NCI-H1048 (cell line): ENCODE measurements at places on chromosomes 6 and 20.

DNA sequence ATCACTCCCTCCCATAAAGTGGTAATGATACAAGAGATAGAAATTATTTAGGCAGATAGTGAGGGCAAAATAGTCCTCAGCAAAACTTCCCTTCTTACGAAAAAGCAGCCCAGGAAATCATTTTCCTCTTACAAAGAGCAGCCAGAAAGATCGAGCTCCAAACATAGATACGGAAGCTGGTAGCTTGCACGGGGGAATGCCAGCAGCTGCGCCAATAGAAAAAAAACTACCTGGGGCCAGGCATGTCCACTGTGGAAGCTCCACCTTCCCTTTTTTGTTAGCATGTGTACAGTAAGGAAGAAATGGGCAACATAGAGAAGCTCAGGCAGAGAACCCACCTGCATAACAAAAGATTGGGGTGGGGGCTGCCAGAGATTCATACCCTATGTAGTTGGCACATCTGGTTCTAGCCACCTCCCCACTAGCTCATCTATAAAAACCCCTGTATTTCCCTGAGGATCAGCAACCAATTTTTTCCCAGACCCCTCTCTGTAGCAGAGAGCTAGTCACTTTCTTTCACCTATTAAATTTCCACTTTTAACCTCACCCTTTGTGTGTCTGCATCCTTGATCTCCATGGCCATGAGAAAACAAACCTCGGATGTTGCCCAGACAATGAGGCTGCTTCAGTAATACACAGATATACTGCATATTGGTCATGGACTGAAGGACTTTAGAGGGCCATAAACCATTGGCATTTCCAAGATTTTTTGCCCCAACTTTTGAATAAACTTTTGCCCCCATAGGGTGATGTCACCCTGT lies 52.1 kb downstream of the SOD2 start:
- DNase-seq = no peak

- DNase-seq = peak; percentile 93
Observed at GRCh38 chr6:26031595-26032339, 55.5 kb upstream of the HFE start.

- DNase-seq = no peak
Observed at GRCh38 chr6:122363769-122364483, 35.5 kb upstream of the HSF2 start.

DNA sequence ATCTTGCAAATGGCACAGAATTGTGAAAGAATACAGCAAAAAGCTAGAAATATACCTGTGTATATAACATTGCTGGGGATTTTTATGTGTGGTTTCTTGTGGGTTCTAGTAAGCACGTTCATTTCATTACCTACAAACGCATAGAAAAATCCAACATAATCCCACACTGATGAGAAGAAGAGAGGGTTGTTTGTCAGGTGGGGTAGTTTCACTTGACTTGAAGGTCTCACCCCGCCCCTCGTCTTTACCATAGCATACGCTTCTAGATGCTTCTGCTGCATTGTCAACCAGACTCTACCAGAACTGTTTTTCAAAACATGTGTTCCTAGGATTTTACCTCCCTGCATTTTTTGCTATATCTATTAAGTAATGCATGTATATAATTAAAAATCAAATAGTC lies 284.1 kb upstream of the TAB2 start:
- no peak for DNase-seq

DNA sequence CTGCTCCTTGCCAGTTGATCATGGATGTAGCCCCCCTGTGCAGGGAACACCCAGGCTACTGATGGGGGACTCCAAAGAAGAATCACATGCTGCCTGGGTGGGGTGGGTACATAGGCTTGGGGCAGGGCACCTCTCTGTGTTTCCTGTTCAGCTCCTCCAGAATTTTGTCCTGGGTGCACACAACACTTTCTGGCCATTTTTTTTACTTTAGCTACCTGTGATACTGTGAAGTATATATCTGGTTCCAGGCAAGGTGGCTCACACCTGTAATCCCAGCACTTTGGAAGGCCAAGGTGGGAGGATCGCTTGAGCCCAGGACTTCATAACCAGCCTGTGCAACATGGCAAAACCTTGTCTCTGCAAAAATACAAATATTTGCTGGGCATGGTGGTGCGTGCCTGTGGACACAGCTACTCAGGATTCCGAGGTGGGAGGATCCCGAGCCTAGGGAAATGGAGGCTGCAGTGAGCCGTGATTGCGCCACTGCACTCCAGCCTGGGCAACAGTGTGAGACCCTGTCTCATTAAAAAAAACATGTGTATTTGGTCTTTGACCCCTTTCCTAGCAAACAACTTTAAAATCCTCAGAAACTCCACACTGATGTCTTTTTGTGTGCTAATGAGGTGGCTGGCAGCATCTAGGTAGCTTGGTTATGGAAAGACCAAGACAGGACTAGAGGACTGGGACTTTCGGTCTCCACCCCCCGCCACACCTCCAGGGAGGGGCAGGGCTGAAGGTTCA lies 14.1 kb downstream of the SLC4A11 start:
- DNase-seq = no peak

GRCh38 chr20:61120595-61121515 lies 131.2 kb upstream of the CDH4 start:
- DNase-seq = no peak

- peak; percentile 45 for DNase-seq
Observed at GRCh38 chr6:136290410-136291010, 864 bp upstream of the BCLAF1 start.

DNA sequence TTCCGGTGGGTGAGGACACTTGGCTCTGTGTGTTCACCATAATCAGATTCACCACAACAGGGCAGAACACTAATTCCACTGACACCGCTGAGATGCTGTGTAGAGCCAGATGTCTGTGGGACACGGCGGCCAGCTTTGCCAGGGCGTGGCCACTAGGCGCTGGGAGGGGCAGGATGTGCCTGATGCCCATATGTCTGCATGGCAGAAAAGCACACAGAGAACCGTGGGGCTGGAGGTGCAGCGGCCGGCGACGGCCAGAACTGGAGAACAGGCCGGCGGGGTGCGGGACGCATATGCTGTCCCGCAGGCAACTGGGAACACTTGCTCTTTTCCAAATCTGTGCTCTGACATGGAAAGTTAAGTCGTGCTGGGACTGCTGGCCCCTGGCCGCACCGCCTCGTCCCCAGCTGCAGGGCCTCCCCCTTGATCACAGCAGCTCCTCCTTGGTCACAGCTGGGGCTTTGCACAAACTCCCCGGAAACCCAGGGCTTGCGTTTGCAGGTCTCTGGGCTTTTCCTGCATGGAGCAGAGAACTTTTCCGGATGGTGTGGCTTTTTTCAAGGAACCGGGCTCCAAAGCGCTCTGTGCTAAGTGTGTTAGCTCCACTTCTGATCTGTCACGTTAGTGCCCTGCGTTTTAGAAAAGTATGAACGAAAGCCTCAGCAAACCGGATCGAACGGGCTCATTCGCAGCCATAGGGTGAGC lies 31.1 kb downstream of the NTSR1 start:
- no peak for DNase-seq

DNA sequence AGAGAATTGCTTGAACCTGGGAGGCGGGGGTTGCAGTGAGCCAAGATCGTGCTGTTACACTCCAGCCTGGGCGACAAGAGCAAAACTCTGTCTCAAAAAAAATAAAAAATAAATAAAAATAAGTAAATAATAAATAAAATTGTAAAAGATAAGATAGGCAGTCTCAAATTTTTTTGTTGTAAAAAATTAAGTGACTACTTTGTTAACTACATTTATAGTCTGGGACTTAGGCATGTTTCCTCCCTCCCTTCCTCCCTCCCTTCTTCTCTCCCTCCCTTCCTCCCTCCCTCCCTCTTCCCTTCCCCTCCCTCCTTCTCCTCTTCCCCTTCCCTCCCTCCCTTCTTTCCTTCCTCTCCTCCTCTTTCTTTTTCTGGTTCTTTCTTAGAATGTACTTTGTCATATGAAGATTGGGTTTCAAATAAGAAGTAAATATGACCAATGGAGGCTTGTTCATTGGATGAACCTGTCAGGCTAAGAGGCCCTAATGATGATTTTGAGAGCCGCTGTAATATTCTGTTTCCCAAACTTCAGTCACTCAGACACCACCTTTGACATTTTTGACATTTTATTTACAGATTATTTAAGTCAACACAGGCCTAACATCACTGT lies 24.2 kb downstream of the ZFP64 start:
- no peak for DNase-seq

GRCh38 chr6:112030961-112031660 lies 22.8 kb upstream of the CCN6 start:
- DNase-seq = no peak

- no peak for DNase-seq
Observed at GRCh38 chr20:2838170-2838797, 2.2 kb downstream of the PCED1A start.

DNA sequence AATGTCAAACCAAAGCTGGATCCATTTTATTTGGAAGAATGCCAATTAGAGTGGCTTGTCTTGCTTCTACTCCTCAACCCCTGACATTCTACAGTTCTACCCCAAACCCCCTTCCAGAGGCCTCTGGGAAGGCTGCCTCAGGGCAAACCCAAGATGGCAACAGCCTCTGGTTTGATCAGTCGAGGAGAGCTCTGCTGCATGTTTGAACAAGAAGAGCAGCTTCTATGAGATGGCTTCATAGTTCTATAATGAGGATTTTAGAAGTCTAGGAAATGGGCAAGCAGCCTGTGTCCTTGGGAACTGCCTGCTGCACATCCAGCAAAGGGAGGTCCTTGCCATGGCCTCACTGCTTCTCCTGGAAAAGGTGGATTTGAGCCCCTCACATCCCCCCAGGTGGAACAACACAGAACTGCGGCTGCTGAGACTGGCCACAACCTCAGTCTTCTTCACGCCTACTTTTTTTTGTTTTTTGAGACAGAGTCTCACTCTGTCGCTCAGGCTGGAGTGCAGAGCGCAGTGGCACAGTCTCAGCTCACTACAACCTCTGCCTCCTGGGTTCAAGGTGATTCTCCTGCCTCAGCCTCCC lies 37.9 kb downstream of the ZC3H12D start:
- DNase-seq = no peak

DNA sequence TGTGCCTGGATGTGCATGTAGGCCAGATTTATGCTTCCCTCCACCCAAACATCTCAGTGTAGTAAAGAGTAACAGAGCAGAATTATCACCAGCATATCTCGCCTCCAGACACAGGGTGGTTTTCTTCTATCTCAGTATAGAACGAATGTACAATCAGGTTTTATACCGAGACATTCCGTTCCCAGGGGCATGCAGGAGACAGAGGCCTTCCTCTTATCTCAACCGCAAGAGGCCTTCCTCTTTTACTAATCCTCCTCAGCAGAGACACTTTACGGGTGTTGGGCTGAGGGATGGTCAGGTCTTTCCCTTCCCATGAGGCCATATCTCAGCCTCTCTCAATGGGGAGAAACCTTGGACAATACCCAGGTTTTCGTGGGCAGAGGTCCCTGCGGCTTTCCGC lies 36.4 kb upstream of the MC3R start:
- DNase-seq = no peak

DNA sequence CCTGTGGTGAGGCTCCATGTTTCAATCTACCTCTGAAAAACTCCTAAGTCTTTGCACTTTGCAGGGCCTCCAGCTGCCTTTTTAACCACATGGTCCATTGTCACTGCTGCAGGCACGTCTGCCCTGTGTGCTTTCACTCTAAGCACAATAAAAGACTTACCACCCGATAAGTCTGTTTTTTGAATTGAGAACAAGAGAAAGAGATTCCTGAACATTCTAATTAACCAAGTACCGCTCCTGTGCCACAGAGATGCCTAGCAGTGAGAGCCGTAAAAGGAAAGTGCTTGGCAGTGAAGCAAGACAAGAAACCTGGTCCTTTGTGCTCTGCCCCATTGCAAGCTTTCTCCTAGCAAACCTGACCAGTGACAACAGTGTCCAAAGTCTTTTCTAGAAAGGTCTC lies 487.6 kb upstream of the FLRT3 start:
- DNase-seq = no peak

DNA sequence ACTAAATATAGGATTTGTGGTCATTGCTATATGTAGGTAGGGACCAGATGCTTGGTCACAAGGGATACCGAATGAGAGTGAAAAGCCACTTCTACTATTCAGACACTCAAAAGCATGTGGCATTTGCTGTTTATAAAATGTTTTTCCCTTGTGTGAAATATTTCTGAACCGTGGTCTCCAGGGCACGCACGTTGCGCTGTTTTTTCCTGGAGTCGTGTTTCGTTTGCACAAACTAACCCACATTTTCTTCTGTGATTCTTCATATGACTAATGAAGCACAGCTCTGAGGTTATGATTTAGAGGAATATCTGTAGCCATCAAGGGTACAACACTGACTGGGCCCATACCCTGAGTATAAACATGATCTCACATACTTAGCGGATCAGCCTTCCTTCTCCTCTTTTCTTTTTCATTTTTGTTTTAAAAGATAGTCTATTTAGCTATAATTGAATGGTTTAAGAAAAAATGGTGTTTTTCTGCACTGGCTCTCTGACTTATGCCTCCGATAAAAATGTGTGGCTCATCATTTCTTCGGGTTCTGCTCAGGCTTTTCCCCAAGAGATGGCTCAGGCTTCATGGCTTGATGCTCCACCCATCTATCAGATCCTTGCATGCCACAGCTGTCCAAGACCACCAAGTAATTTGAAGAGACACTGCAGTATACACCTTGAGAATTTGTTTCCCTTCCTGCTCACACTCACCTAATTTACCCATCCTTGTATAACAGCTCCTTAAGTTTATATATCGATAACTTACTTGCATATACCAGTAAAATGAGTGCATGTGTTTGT lies 59.9 kb upstream of the HBS1L start:
- no peak for DNase-seq

GRCh38 chr6:82396964-82397751 lies 33.5 kb downstream of the TPBG start:
- no peak for DNase-seq
